ENCODE measurements at places on chromosomes 12 and 14.

GRCh38 chr14:53999061-53999488 lies 42.5 kb upstream of the BMP4 start:
- peak; percentile 89 for DNase-seq

DNA sequence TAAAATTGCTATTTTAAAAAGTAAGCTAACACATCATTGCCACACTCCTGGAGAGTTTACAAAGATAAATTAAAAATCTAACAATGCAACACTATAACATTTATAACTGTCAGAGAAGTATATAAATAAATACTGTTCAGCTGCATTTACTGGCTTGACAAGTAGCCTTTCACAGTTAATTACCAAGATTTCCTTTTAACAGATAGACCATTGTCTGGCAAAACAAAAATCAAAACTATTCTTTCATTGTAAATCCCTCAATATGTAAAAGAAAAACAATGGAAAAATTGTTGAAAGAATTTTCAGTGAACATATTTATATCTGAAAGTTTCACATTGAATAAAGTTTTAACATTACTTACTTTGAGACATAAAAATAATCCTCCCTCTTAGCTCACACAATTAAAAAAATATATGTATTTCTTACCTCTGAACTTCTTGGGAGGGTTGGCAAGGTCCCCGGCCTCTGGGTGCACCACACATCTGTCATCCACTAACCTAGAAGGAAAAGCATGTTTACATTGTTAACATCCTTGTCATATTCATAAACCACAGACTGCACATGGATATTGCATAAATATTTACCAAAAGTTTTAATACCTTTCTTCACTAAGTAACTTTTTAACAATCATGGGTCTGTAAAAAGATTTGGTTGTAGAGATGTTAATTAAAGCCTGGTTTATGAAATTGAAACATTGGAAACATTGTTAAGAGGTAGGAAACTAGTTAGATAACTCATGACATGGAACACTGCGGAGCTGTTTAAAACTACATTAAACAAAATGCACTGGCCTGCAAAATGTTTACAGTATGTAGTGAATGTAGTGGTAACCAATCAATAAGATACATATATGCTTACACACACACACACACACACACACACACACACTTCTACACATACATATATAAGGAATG lies 43.0 kb downstream of the ITPR2 start:
- DNase-seq: peak; percentile 77

DNA sequence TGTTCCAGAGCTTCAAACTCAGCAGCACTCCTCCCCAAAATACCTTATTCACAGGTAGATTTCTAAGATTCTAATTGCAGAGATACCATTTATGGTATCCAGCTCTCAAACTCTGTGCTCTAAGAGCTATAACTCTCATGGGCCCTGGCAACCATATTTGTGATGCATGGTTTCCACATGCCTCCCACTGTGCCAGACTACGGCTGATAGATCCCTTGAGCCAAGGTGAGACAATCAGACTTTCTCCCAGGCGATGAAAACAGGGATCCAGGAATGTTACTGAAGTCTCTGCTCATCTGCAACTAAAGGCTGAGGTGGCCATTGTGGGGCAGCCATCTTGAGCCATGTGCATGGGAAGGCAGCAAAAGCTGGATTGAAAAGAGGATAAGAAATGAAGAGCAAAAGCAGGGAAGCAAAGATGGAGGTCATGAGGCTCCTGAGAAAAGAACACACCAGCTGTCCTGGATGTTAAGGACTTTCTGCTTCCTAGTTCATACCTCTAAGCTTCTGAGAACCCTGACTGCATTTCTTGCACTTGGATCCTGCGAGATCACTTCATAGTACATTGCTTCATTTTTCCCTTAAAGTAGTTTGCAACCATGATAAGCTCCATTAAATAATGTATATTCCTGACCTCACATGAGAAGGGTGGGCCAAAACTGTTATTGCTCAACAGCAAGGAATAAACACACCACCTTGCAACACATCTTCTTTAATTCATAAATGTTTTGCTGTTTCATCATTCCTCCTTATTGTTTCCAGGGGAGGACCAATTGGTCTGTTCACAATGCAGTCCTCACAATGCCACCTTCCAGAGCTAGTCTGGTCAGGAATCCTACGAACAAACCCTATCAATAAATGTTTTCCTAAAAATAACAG lies 5.4 kb downstream of the EGLN3 start:
- no peak for DNase-seq

GRCh38 chr12:64790166-64790565 lies 31.0 kb upstream of the GNS start:
- DNase-seq: no peak

DNA sequence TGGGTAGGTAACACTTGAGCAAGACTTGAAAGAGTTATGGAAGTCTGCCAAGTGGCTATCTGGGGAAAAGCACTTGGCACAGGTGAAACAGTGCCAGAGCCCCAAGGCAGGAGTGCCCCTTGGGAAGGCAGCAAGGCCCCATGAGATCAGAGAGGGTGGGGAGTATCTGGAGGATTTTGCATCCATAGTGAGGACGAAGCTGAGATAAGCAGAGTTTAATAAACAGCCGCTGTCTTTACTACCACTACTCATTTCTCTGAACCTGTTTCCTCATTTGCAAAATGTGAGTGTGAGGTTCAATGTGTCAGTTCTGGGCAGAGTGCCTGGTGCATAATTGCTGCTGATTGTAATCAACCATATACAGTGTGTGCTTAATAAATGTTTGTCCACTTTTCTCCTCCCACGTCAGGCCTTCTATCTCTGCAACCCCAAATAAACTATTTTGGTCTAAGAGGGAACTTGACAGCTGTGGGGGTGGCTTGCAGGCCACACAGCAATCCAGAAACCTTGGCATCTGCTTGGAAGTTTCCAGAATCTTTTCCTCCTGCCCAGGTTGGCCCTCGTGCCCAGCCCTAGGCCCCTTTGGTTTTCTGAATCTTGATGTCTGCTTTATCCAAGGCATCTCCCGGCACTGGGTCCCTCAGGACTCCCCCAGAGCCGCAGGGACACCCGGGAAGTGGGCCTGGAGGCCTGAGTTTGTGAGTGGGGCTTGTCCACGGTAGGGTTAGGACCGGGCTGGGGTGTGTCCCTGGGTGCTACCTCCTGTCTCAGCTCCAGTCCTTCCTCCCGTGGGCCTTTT lies 4.5 kb downstream of the ABCB9 start:
- no peak for DNase-seq

DNA sequence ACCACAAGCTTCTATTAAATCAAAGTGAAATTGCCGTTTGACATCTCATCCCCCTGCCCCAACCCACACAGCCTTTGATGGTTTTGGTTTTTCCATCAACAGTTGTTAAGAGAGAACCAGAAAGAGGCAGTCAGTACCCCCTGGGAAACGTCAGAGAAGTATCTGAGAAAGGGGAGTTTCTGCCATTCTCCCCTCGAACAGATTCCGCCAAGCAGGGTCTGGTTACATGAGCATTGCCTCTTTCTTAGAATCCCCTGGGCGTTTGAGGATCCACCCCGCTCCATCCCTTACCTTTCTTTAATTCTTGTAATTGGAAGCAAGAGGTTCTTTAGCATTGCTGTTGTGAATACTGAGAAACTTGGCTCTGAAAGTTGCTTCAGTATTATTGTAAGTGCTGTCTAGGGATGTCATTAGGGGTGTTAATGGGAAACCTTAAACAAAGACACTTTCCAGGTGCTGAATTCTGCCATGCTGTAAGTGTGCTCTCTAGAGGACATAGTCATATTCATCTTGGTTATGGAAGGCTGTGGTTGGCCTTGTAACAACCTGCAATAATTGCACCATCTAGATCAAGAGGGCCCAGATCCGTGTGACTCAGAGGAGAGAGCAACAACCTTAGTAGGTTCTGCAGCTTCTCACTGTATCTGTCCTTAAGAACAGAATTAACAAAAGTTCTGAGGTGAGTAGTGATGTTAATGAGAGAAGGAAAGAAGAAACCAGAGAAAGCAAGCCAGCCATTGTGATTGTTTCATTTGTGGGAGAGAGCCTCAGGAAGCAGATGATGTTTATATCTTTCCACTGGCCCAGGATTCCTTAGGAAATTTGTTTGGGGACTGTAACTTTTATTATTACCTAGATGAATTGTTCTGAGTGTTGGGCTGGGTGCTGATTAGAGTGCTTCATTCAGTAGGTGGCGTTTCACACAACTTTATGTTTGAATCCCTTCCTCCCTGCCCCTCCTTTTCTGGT lies 9.0 kb downstream of the TMBIM6 start:
- DNase-seq: peak; percentile 51

DNA sequence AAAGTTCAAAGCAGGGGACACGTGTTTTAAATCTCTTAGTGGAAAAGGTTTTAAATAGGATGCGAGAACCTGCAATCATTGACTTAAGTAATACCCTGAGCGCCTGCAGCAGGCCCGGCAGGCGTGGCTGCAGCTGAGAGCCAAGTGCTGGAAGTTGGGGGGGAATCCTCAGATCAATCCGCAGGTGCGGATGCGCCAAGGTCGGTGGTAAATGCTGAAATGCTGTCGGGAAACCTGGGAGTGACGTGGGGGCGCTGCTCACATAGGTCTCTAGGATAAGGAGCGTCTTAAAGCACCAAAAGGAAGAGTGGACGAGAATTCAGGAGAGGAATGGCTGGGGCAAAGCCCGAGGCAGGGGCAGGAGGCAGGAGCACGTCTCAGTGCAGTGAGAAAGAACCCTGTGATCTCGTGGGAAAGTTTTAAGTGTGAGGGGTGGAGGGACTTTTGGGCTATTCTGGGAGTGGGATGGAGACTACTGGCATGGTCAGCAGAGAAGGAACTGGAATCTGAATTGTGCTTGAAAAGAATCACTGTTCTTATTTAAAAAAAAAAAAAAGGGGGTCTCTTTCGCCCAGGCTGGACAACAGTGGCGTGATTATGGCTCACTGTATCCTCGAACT lies 883 bp upstream of the CDCA4 start:
- peak; percentile 43 for DNase-seq

DNA sequence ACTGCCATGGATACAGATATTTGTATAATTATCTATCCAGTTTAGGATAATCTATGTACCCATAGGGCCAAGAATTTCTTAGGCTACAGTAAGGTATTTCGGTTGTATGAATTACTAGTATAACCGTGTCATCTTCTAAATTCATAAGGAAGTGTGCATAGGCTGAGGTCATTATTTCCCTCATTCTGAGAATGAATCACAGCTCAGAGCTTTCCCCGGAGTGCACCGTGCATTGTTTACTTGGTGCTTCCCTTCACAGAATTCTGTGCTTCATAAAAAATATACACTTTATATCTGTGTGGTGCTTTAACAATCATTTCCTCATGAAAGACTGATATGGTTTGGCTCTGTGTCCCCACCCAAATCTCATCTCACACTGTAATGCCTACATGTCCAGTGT lies 514.1 kb downstream of the ETNK1 start:
- DNase-seq: no peak

GRCh38 chr12:90274407-90274806 lies 565.8 kb upstream of the ATP2B1 start:
- no peak for DNase-seq

- DNase-seq: peak; percentile 80
Observed at GRCh38 chr14:23910101-23910875, 43.3 kb upstream of the DHRS4 start.

DNA sequence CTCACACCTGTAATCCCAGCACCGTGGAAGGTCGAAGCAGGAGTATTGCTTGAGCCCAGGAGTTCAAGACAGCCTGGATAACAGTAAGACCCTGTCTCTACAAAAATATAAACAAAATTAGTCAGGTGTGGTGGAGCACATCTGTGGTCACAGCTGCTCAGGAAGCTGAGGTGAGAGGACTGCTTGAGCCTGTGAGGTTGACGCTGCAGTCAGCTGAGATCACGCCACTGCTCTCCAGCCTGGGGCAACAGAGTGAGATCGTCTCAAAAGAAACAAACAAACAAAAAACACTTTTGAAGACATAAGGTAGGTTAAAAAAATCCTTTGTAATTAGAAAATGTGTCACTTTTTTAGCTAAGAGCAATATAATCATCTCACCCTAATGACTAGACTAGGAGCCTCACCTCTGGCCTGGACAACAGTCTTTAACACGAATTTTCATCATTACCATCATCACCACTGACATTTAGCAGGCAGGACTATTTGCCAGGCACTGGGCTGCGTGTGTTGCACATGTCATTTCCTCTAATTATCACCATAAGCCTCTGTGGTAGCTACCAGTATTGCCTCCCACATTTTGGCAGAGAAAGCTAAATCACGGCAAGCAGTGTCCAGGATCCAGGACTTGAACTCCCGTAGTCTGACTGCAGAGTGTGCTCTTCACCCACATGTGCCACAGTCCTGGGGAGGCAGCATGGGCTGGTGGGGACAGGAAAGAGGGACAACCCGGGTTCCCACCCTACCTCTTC lies 4.6 kb upstream of the SYCP3 start:
- DNase-seq: no peak

- no peak for DNase-seq
Observed at GRCh38 chr12:31474751-31475150, 116.2 kb downstream of the DENND5B start.

DNA sequence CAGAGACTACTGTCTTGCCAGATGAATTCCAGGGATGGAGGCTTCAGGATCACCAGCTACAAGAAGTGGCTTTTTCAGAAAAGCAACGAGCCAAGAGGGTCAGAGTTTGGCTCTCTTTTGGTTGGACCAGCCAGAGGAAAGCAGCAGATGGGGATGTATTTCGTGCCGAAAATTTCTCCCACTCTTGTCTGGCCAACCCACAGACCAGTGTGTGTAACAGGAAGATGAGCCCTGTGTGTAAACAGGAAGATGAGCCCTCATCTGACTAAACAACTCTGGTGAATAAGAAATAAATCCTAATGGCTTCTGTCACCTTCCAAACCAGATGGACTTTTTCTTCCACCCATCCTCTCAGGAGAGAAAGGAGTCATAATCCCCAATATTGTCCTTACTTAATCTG lies 13.1 kb downstream of the GPR68 start:
- DNase-seq: no peak

GRCh38 chr12:56103823-56104108 lies 593 bp upstream of the PA2G4 start:
- no peak for DNase-seq

GRCh38 chr14:53896726-53897125 lies 59.9 kb downstream of the BMP4 start:
- DNase-seq: peak; percentile 13

GRCh38 chr14:62736048-62737043 lies 308.9 kb downstream of the KCNH5 start:
- DNase-seq: peak; percentile 41

GRCh38 chr14:83885837-83886293 lies 1644.1 kb upstream of the FLRT2 start:
- no peak for DNase-seq

GRCh38 chr14:87343652-87344051 lies 649.3 kb downstream of the GALC start:
- no peak for DNase-seq

- no peak for DNase-seq
Observed at GRCh38 chr12:76830436-76830835, 48.4 kb downstream of the CSRP2 start.

GRCh38 chr14:103518422-103519042 lies 4.1 kb downstream of the CKB start:
- peak; percentile 50 for DNase-seq

Data from M059J (cell line).